Left ventricle myocardium inferior (tissue), 1 donor: ENCODE measurements at places on chromosomes 7 and 10. TPM values are rescaled to one million over a fixed set of nuclear protein-coding genes. Genes with fewer than 3 reads are reported as not detected.

GRCh38 chr7:143396625-143397556, 11.8 kb downstream of the EPHA1 start:
- no peak for DNase-seq
- no peak overlapping the region for H3K27ac ChIP-seq
- H3K4me1 ChIP-seq: peaks cover 49% of the 10 kb centered on the region
- H3K27me3 ChIP-seq: no peaks in the 10 kb centered on the region
- no peak overlapping the region for H3K4me3 ChIP-seq

GRCh38 chr7:80842022-80842790, 76.6 kb downstream of the SEMA3C start:
- H3K4me3 ChIP-seq: no peak overlapping the region
- no peak for DNase-seq
- H3K27ac ChIP-seq: no peak overlapping the region
- no peaks in the 10 kb centered on the region for H3K36me3 ChIP-seq

DNA sequence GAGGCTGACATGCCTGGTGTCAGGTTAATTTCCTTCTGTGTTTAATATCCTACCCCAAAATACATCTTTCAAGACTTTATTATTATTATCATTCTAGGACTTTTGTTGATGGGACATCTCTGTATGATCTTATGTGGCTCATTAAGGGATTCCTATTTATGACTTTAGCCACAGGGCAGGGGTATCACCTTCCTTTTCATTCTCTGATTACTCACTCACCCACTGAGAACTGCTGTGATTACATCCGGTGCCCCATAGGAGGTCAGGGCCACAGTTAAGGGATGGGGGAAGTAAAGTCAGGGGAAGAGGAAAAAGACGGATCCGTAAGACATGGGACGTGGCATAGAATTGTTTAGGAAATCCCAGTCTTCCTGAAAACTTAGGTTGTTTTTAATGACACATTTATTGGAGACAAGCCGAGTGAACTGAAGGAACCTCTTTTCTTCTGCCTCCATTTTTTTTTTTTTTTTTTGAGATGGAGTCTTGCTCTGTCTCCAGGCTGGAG, 61.0 kb upstream of the PITRM1 start:
- no peak for DNase-seq
- no peak overlapping the region for H3K27ac ChIP-seq
- no peak overlapping the region for H3K4me3 ChIP-seq
- H3K4me1 ChIP-seq: no peaks in the 10 kb centered on the region
- no peaks in the 10 kb centered on the region for H3K36me3 ChIP-seq

DNA sequence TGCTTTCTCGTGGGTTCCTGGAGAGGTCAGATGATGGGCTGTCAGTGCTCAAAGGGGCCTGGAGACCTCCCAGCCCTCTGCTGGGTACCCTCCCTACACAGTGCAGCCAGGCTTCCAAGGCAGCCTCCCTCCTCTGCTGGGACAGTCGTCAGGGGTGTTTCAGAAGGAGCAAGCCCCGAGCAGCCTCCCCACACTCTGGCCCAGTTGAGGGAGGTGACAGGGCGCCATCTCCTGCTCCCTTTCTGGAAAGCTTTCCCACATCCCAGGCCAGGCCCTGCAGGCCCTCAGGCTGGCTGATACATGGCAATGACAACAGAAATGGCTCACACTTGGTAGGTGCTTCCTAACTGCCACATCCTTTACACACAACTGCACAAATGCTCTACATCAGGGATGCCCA, 32.1 kb downstream of the KCNMA1 start:
- no peak for DNase-seq
- H3K4me1 ChIP-seq: no peaks in the 10 kb centered on the region
- no peak overlapping the region for H3K27ac ChIP-seq
- no peak overlapping the region for H3K4me3 ChIP-seq
- no peaks in the 10 kb centered on the region for H3K36me3 ChIP-seq

DNA sequence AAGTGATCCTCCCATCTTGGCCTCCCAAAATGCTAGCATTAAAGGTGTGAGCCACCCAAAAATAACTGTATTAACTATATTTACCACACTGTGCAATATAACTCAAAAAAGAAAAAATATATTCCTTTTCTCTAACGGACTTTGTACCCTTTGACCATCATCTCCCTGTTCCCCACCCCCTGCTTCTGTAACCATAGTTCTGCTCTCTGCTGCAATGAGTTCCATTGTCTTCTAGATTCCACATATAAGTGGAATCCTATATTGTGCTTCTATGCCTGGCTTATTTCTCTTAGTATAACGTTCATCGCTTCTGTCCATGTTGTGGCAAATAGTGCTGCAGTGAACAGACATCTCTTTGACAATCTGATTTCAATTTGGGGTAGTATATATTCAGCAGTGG, 4.2 kb downstream of the TMEM248 start:
- no peaks in the 10 kb centered on the region for H3K36me3 ChIP-seq
- no peak for DNase-seq
- H3K27ac ChIP-seq: no peak overlapping the region

DNA sequence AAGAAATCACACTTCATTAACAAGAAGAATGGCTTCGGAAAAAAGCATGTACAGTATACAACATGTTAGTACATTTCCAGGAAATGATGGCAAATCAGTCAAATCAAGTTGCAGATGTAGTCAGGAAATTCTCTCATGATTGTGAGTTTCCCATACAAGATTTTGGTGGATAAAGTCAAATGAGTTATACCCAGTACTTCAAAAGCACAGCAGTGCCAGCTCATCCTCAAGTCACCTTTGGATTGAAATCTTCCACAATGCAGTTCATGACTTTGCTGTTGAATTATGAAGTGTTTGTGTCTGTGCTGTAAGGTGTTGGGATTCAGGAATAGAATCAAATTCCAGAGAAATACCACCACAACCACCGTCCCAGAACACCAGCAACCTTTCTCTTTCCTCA, 301.3 kb upstream of the BMPER start:
- H3K4me3 ChIP-seq: no peak overlapping the region
- no peaks in the 10 kb centered on the region for H3K27me3 ChIP-seq
- H3K4me1 ChIP-seq: no peaks in the 10 kb centered on the region
- no peak for DNase-seq

GRCh38 chr10:131261890-131262475, 49.5 kb downstream of the TCERG1L start:
- H3K36me3 ChIP-seq: no peaks in the 10 kb centered on the region
- no peak overlapping the region for H3K4me3 ChIP-seq
- H3K27me3 ChIP-seq: peaks cover 55% of the 10 kb centered on the region
- no peak overlapping the region for H3K27ac ChIP-seq
- no peak for DNase-seq
- no peaks in the 10 kb centered on the region for H3K4me1 ChIP-seq

DNA sequence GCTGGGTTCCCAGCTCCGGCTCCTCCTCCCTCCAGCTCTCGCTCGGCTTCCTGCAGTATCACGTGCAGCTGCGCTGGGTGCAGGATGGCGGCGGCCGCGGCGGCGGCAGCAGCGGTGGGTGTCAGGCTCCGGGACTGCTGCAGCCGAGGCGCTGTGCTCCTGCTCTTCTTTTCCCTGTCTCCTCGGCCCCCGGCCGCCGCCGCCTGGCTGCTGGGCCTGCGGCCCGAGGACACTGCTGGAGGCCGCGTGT, at the start of gene CNNM1:
Gene CNNM1, plus strand, starts transcription at position 53 of the 250 bp plus-strand sequence. Its CDS starts 32 bp downstream, at position 85.
- peak within 1 kb of the TSS; percentile 68 for H3K4me3 ChIP-seq
- no peaks in the 10 kb centered on the region for H3K36me3 ChIP-seq
- no peak within 1 kb of the TSS for H3K27ac ChIP-seq

- no peaks in the 10 kb centered on the region for H3K4me1 ChIP-seq
- H3K4me3 ChIP-seq: no peak overlapping the region
- no peaks in the 10 kb centered on the region for H3K27me3 ChIP-seq
- H3K36me3 ChIP-seq: no peaks in the 10 kb centered on the region
- H3K27ac ChIP-seq: no peak overlapping the region
Observed at GRCh38 chr10:120607016-120607709, 150.1 kb downstream of the PLPP4 start.

DNA sequence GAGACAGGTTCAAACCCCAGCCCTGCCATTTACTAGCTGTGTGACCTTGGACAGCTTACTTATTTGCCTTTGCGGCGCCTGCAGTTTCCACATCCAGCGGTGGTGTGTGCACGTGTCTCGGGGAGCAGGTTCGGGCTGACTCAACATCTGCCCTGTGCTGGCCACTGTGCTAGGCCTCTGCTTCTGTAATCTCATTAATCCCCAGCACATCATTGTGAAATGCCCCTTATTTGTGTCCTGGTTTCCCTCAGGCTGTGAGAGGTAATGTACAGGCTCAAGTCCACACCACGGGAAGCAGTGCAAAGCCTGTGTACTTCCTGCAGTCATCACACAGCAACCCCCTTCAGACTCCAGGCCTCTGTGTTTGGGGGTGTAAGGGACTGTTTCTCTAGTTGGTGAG, 285.7 kb downstream of the RPS24 start:
- no peaks in the 10 kb centered on the region for H3K36me3 ChIP-seq
- no peak overlapping the region for H3K4me3 ChIP-seq
- H3K27me3 ChIP-seq: no peaks in the 10 kb centered on the region
- DNase-seq: no peak

DNA sequence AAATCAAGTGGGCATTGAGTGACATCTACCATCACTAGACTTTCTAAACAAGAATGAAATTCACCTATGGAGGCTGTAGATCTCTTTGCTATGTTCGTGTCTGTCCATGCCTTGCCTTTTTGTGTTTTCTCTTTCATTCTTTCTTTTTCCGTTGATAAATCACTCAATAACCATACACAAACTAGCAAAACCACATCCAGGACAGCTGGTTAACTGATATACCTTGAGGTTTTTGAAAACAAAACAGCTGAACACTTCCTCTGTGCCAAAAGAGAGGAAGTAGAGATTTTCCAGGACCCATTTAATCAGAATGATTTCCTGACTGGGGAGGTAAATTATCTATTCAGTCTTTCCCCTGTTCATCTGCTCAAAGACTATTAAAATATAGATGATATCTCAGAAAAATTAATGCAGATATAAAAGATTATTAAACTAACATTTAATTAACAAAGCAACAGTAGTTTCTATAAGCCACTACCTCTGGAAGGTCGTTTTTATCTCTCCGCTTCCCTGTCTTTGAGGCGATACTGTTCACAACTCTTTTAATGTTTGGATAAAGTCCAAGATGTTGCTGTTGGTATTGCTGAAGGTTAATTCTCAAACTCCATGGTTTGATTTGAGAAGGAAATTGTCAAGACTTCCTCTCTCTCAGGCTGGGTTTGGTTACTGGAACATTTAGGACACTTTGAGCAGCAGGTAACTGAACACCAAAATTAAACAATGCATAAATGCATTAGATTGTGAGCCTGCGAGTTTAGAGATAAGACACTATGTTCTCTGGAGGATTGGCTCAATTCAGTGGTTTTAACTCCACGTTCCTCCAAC, 24.4 kb upstream of the C10orf67 start:
- peaks cover 26% of the 10 kb centered on the region for H3K4me1 ChIP-seq
- H3K27ac ChIP-seq: peak overlapping the region; percentile 49
- no peaks in the 10 kb centered on the region for H3K36me3 ChIP-seq
- no peaks in the 10 kb centered on the region for H3K27me3 ChIP-seq
- no peak overlapping the region for H3K4me3 ChIP-seq
- no peak for DNase-seq

DNA sequence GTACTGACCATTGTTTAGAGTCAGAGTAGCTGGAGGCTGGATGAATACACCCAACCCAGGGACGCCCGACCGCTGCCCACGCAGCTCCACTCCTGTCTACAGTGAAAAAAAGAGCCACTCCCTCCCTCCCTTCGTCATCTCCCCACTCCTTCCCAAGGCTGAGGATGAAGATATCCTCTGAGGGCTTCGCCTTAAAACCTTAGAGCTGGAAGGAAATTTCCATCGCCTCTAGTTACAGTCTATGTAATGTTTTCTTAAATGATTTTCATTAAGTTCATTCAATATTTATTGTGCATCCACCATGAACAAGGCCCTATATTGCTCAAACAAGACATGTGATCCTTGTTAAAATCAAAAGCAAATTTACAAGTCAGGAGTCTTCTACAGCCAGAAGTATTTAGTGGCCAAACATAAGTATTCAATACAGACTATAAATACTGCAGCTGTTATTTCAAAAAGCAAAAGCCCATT, 11.3 kb upstream of the SLIT1 start:
- H3K36me3 ChIP-seq: no peaks in the 10 kb centered on the region
- no peak for DNase-seq
- no peak overlapping the region for H3K4me3 ChIP-seq
- H3K4me1 ChIP-seq: peaks cover 10% of the 10 kb centered on the region
- no peak overlapping the region for H3K27ac ChIP-seq

DNA sequence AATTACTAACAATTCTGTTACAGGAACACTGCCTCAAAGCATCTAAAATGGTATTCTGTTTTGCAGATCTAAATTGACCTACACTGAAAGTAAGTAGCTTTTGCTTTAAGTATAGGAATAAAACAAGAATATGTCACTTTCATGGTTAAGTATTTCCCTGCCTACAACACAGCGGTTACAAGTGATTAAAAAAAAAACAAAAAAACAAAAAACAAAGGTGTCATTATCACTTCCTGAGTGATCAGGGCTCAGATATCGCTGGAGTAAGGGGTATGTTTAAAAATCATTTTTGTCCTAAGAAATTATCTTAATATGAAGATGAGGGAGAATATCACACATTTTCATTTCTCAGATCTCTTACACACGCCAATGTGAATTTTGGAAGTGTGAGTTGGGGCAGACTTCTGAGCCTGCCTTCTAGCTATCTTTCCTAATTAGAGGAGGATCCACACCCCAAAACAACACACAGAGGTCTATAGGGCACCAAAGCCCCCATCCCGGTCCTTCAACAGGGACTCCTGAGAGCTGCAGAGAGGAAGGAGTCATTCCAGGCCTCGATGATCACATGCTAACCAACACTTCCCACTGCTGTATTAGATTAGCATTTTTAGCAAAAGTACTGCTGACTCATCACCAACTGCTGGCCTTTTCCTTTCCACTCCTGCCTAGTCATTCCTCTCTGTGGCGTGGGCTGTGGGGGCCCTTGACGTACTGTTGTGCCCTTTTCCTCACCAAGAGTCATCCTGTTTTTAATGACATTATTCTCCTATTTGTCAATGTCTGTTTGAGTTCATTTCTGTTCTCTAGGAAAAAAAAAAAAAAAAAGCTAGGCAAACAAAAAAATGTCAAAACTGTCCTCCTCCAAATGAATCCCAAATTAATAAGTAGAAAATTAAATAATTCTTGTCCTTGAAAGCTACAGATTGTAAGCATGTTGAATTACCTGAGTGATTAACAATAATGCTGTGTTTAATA, 31.2 kb downstream of the PRTFDC1 start:
- peak overlapping the region; percentile 25 for H3K27ac ChIP-seq
- no peak overlapping the region for H3K4me3 ChIP-seq
- peak; percentile 32 for DNase-seq

- H3K36me3 ChIP-seq: no peaks in the 10 kb centered on the region
- peak overlapping the region; percentile 56 for H3K27ac ChIP-seq
- peak overlapping the region; percentile 67 for H3K4me3 ChIP-seq
- DNase-seq: peak; percentile 53
- peaks cover 17% of the 10 kb centered on the region for H3K27me3 ChIP-seq
Observed at GRCh38 chr10:70673043-70673928, 980 bp downstream of the ADAMTS14 start.

- no peak overlapping the region for H3K27ac ChIP-seq
- no peaks in the 10 kb centered on the region for H3K27me3 ChIP-seq
- DNase-seq: no peak
- no peaks in the 10 kb centered on the region for H3K36me3 ChIP-seq
Observed at GRCh38 chr7:37705976-37706375, 22.4 kb downstream of the GPR141 start.

GSTO2 gene
- 0.80 TPM for total RNA-seq

TSPAN15 gene
- total RNA-seq: 6.8 TPM

NEBL gene
- 805 TPM for total RNA-seq

FZD8 gene
- total RNA-seq: 6.6 TPM

OPN4 gene
- total RNA-seq: 0.25 TPM

SPDYE2 gene
- total RNA-seq: not detected

ITIH5 gene
- 10.8 TPM for total RNA-seq

GPRIN2 gene
- total RNA-seq: not detected

FXYD4 gene
- not detected for total RNA-seq
